ENCODE measurements at places on chromosomes 4 and X.

GRCh38 chrX:42485601-42486000 is 292.4 kb downstream of the PPP1R2C start:
- no peak for DNase-seq

DNA sequence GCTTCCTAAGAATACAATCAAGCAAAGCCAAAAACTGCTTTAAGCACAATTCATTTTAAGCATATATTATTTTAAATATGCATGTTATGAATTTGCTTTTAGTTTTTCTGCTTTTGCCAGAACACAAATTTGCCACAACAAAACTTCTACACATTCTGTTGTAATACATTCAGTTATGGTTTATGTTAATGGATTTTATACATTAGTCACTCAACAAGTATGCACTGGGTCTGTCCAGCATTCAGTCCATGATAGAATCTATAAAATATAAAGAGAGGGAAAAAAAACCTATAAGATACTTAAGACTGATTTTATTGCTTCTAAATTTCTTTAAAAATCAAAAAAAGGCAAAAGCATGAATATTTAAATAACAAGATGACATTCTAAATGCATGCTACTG is 22.2 kb downstream of the IQCM start:
- DNase-seq, result no peak

- DNase-seq, result peak; percentile 74
These were observed 63.7 kb upstream of the PDGFRA start for GRCh38 chr4:54165438-54165837.

- DNase-seq, result no peak
These were observed 359.0 kb upstream of the BOD1L1 start for GRCh38 chr4:13986548-13986947.

- DNase-seq, result no peak
These were observed 1958.7 kb upstream of the IGFBP7 start for GRCh38 chr4:59068722-59069418.

DNA sequence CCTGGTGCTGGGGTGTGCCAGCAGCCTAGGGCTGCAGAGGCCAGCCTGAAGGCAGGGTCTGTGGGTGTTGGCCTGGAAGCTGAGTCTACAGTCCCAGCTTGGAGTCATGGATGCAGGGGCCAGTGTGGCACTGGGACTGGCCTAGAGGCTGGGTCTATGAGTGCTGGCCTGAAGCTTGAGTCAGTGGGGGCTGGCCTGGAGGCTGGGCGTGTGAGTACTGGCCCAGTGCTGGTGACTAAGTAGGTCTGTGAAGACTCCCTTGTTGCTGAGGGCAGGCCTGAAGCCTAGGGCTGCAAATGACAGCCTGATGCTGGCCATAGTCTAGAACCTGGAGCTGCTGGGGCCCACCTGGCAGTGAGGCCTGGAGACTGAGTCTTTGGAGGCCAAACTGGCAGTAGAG is 31.3 kb upstream of the ALG13 start:
- DNase-seq, result peak; percentile 13

GRCh38 chrX:23959781-23960180 is 52.0 kb downstream of the CXorf58 start:
- no peak for DNase-seq

GRCh38 chr4:55442541-55442940 is 46.8 kb downstream of the TMEM165 start:
- DNase-seq, result no peak

- no peak for DNase-seq
These were observed 10.0 kb downstream of the MAGEB17 start for GRCh38 chrX:16177260-16177659.

DNA sequence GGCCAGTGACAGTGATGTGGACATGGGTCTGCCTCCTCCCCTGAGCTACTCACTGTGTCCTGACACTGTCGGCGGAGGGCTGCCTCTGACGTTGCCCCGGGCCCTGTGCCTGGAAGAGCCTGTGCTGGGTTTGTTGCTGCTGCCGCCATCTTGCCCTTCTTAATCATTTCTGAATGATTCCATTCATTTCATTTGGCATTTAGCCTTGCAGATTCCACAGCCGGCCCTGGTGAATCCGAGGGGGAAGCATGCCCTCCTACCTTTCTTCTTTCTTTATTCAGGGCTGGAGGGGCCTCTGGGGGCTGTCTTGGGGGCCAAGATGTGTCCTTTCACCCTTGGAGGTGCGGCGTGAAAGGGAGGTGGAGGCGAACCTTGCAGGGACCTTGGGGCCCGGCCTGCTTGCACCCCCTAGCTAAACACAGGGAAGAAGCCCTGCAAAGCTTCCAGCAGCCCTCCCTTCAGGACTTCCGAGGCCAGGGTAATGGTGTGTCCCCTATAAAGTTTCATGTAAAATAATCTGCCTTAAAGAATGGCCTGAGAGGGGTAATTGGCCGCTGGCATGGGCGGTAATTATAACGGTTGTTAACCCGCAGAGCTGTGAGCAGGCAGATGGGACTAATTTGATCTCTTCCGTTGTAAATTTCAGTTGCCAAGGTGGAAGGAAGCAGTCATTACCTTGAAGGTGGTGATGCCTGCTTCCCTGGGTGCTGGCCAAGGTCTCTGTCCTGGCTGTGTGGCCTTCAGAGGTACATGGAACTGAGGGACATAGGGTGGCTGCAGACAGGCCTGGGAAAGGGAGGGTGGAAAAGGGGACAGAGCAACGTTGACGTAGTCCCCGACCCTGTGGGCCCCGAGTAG is 92.3 kb downstream of the PSAPL1 start:
- DNase-seq, result no peak

DNA sequence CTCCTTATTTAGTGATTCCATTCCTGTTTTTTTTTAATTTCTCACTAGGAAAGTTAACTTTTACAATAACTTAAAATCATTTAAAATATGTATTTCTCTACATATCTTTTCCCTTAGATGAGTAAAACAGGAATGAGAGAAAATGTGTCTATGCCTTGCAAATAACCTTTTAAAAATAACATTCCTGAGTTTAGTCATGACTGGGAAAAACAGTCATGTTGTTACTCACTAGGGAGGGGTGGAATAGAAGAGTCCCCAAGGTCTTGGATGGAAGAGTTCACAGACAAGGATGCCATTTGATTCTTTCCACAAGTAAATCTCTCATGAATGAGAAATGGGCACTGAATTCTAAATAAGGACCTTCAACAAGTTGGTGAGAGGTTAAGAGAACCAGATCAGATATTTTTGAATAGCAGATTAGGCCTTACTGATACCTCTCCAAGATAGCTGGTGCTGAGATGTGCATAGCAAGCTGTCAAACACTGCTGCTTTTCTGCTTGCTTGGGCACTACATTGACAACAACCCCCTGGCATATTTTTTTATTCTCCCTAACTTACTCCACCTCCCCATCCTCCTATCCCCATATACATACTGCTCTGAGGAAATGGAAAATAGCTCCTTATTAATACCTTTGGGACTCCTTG is 25.1 kb downstream of the UGDH start:
- no peak for DNase-seq

GRCh38 chr4:135186002-135186401 is 984.4 kb upstream of the PABPC4L start:
- DNase-seq, result no peak

- DNase-seq, result no peak
These were observed 16.1 kb upstream of the WAS start for GRCh38 chrX:48667509-48667908.

- DNase-seq, result peak; percentile 14
These were observed 140.7 kb downstream of the TMEM164 start for GRCh38 chrX:110143454-110144210.

GRCh38 chr4:3599951-3600350 is 67.7 kb upstream of the LRPAP1 start:
- no peak for DNase-seq

DNA sequence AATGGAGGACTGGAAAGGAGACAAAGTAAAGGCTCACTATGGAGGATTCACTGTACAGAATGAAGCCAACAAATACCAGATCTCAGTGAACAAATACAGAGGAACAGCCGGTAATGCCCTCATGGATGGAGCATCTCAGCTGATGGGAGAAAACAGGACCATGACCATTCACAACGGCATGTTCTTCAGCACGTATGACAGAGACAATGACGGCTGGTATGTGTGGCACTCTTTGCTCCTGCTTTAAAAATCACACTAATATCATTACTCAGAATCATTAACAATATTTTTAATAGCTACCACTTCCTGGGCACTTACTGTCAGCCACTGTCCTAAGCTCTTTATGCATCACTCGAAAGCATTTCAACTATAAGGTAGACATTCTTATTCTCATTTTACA is 6.8 kb downstream of the FGB start:
- no peak for DNase-seq
